RWPE2 (cell line): ENCODE measurements at places on chromosomes 6 and 20.

DNA sequence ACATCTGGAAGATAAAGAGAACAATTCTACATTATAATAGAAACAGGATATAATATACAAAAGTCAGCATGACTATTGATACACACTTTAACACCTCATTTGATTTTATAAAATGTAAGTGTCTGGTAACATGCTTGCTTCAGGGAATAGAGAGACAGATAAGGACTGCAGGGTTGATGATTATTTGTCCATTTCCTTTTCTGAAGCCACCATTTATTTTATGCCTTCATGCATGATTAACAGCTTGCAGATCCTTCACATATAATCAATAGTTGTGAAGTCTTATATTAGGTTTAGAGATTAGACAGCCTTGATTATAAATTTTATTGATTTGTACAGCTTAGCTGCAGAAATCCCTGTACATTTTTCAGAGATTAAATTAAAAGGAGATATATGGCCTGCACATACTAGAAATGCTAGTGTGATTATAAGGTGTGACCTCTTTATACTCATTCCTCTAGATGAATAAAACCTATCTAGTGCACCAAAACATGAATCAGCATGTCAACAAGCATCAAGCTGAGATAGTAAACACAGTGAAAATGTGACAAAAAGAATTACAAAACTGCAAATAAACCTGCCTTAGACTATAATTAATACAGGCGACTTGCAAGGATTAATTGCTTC, 198.8 kb upstream of the THEMIS start:
- 0 out of 2 replicates have a peak, but pooled peaks cover 6% of the 10 kb centered on the region for H3K36me3 ChIP-seq
- H3K4me3 ChIP-seq, result no peak overlapping the region
- no peaks in the 10 kb centered on the region for H3K4me1 ChIP-seq
- no peaks in the 10 kb centered on the region for H3K27me3 ChIP-seq

DNA sequence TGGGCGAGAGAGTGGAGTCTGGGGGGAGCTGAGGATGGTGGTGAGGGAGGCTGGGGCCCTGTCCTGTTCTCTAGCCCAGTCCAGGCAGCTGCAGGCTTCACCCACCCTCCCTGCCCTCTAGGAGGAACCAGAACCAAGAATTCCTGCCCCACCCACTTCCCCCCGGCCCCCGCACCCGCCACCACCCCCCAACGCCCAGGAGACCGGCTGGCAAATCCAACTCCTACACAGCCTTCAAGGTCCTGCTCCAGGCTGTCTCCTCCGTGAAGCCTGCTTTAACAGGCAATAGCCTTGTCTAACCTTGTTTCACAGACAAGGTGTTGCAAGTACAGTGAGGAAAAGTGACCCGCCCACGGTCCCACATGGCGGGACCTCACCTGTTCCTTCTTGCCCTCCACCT, 2.4 kb downstream of the SPDEF start:
- H3K27me3 ChIP-seq, result no peaks in the 10 kb centered on the region
- no peak overlapping the region for H3K27ac ChIP-seq
- H3K4me3 ChIP-seq, result no peak overlapping the region
- DNase-seq, result no peak

DNA sequence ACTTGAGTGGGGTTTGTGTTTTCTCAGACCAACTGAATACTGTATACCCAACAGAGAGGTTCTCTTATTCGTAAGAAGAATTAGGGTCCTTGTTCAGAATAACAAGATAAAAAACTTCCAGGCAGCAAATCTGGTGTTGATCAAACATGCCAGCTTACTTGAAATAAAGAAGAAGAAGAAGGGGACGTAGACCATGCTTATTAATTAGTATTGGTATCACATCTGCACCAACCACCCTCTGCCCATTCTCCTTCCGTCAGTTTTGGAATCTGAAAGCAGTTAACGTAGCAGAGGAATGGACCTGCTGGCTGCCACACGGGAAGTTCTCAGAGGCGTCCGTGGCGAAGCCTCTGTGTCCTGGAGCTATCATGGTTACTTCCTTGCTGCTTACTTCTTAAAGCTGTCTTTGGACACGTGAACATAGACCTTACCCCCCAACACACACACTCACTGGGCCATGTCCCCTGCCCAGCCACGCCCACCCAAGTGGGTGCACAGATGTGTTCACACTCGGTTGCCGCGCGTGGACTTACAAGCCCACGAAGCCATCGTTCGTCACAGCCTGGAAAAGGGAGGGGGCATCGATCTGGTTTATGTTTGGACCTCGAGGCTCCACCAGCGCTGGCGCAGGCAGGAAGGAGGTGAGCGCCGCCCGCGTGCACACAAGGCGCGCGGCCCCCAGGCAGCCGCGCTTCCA, 4.1 kb upstream of the DLL1 start:
- H3K27ac ChIP-seq, result no peak overlapping the region
- H3K4me3 ChIP-seq, result peak overlapping the region; percentile 30
- H3K36me3 ChIP-seq, result no peaks in the 10 kb centered on the region
- H3K27me3 ChIP-seq, result peaks cover 6% of the 10 kb centered on the region
- no peak for DNase-seq
- no peaks in the 10 kb centered on the region for H3K4me1 ChIP-seq

DNA sequence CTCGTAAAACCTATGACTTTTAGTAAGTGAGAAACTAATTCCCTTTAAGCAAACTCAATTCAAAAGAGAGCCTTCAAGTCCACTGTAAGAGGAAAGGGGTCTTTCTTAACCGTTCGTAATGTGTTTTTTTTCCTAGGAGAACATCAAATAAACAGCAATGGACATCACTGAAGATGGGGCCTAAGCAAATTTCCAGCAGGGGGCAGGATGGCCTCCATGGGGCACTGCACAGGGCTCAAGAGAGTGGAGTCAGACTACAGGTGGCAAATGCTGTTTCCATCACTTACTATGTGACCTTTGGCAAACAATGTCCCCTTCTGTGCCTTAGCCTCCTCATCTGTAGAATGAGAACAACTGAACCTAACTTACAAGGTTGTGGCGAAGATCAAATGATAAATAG, 88.7 kb downstream of the ARHGAP18 start:
- no peak for DNase-seq
- H3K27me3 ChIP-seq, result no peaks in the 10 kb centered on the region
- no peak overlapping the region for H3K27ac ChIP-seq
- peaks cover 53% of the 10 kb centered on the region for H3K36me3 ChIP-seq
- H3K4me1 ChIP-seq, result peaks cover 17% of the 10 kb centered on the region

DNA sequence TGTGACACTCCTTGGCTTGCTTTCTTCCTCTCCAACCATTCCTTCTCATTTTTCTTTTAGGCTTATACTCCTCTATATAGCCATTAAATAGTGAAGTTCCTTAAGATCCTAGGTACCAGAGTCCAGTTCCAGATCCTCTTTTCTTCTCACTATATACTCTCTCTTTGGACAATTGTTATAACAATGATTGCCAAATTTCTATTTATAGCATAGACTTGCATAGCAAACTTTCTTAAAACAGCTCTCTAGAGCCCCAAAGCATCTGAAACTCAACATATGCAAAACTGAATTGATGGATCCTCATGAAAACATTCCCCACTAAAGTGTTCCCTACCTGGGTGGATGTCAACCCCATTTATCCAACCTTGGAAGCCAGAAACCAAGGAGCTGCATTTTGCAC, 13.4 kb downstream of the PHIP start:
- H3K27me3 ChIP-seq, result no peaks in the 10 kb centered on the region
- H3K4me1 ChIP-seq, result no peaks in the 10 kb centered on the region
- H3K36me3 ChIP-seq, result peaks cover 25% of the 10 kb centered on the region
- no peak overlapping the region for H3K27ac ChIP-seq
- no peak for DNase-seq
- no peak overlapping the region for H3K4me3 ChIP-seq

DNA sequence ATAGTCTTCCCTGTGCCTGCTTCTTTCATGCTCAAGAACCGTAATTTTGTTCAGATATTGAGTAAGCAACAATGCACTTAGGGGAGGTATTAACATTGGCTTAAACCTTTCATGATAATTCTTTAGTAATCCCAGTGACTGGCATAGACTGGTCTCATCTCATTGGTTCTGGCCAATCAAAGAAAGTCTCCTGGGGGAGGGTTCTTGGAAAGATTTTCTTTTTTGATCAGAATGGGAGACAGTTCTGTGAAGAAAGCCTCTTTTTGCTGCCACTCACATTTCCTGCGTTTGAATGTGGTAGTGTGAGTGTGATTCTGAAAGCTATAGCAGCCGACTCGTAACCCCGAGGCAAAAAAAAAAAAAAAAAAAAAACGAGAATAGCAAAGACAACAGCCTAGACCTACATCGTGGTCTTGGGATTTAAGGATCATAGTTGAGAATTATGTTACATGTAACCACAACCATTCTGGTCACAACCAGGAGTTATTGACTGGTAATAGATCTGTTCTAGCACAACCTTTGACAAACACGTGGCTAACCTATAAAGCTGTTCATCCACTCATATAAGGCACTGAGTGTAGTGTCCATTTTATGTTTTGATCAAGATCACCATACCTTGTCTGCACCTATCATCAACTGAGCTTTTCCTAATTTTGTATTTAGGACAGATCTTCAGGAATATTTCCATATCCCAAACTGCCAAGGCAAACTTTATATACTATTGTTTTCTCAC, 15.1 kb upstream of the TMEM217 start:
- no peak overlapping the region for H3K4me3 ChIP-seq
- peaks cover 26% of the 10 kb centered on the region for H3K36me3 ChIP-seq
- H3K4me1 ChIP-seq, result no peaks in the 10 kb centered on the region
- DNase-seq, result no peak
- no peak overlapping the region for H3K27ac ChIP-seq

DNA sequence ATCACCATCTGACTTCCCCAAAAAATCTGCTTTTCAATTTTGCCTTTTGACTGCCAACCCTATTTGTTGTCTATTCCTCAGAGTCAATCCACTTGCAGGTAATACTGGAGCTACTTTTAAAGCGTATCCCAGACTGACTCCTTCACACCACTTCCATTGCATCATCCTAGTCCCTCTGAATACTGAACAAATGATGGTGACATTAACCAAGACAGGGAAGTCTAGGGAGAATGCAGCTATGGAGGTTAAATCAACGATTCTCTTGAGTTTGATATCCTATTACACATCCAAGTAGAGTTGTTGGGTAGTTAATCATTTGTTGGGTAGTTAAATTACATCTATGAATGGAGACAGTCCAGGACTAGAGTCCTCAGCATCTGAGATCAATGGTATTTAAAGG, 2.0 kb downstream of the OGFRL1 start:
- no peak overlapping the region for H3K4me3 ChIP-seq
- no peak for DNase-seq
- no peaks in the 10 kb centered on the region for H3K27me3 ChIP-seq

GRCh38 chr20:62991196-62991807, 15.5 kb downstream of the BHLHE23 start:
- H3K36me3 ChIP-seq, result no peaks in the 10 kb centered on the region
- no peak overlapping the region for H3K27ac ChIP-seq
- no peaks in the 10 kb centered on the region for H3K4me1 ChIP-seq
- DNase-seq, result no peak
- H3K27me3 ChIP-seq, result peaks cover 72% of the 10 kb centered on the region
- H3K4me3 ChIP-seq, result no peak overlapping the region

DNA sequence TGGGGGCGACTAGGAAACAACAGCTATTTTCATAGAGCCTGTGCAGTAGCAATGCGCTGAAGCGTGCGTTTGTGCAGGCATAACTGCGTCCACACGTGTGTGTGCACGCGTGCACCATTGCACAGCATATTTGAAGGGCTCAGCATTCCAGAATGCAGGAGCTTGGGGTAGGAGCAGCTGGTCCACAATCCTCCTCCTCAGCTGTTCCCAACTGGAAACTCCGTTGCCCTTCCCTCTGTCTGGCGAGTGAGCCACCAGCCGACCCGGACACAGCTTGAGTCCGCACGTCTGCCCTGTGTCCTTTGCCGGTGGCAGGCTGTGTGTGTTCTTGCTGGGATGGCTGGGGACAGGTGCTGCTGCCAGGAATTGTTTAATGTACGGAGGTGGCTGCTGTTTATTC, 110.2 kb downstream of the SASH1 start:
- DNase-seq, result no peak
- H3K27ac ChIP-seq, result no peak overlapping the region
- no peaks in the 10 kb centered on the region for H3K4me1 ChIP-seq
- H3K4me3 ChIP-seq, result no peak overlapping the region
- no peaks in the 10 kb centered on the region for H3K27me3 ChIP-seq
- no peaks in the 10 kb centered on the region for H3K36me3 ChIP-seq
